ENCODE measurements at places on chromosomes 1 and 21.

DNA sequence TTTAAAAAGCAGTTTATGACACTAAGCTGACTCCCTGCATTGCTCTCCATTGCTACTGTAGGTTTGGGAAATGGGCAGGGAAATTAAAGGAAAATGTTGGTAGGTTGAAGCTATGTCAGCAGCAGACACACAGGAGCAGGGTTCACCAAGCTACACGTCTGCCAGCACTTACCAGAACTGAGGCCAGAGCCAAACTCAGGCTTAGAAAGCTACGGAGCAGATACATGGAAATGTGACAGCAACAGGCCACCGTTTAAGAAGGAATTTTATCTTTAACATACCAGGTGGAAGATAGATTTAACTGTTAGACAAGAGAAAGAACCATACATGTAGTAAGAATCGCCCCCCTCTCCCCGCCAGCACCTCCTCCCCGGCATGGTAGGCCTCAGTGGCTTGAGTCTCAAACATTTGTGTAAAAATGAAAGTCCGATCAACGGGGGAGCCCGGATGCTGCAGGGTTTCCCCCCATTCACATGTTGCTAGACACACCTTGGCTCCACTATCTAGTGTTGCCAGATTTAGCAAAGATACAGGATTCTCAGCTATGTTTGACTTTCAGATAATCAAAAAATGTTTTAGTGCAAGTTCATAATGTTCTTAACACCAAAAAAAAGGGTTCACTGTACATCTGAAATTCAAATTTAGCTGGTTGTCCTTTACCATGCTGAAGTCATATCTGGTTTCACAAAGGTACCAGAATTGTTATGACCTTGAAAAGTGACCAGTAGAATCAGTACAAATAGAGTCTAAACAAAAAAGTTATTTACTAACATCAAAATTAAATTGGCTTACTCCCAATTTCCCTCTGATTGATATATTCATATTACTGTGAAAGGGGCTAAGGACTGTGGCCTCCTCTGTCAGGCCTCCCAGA is 6.7 kb downstream of the OR2T11 start:
- no peak for DNase-seq

DNA sequence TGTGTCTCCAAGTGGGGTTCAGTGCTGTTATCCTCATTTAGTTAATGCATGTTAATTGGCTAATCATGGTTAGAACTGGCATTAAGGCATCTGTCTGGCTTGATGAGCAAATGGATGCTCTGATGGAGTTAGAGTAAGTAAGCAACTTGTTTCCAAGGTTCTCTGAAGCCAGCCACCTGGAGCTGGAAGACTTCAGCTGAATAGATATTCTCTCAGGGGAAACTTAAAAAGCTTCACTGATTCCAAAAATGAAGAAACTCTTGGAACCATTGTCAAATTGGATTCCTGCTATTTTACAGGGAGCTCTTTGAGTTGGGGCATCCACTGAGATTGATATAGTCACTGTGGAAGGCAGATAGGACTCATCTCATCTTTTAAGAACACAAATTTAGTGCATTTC is 118.9 kb downstream of the CACHD1 start:
- no peak for DNase-seq

GRCh38 chr1:221635305-221635704 is 106.6 kb downstream of the DUSP10 start:
- DNase-seq = no peak

GRCh38 chr1:112887599-112888283 is 68.3 kb downstream of the SLC16A1 start:
- no peak for DNase-seq

DNA sequence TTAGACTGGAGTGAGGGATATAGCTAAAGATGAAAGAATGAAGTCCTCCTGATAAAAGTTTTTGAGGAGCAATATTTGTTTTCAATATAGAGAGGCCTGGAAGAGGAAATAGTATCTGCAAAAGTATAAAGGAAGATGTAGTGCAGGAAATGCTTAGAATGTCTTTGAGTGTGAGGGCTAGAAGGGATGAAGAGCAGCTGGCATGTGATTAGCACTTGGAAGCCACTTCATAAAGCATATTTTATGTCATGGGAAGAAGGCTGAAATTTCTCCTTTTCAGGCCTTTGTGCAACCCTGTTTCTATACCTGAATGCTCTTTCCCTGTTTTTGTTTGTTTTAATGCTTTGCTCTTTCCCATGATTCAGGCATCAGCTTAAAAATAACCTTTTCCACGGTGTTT is 323.3 kb upstream of the DEPDC1 start:
- DNase-seq = no peak

- no peak for DNase-seq
These were observed 8.8 kb downstream of the SEC16B start for GRCh38 chr1:177960939-177961622.

DNA sequence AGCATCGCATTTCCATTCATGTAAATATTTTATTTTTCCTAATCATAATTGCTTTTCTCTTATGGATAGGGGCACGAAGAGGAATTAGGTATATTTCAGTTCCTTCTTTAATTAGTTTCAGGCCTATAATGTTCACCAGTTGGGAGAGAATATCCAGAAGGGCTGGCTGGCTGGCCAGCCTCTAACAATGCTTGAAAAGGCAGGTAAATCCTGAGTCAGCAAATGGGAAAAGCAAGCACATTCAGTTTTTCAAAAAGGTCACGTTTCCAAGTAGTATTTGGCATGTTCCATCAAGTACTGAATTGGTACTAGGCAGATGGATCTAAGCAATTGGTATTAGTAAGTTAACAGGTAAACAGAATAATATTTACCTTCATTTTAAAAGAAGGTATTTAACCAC is 8.0 kb downstream of the RAB29 start:
- no peak for DNase-seq

DNA sequence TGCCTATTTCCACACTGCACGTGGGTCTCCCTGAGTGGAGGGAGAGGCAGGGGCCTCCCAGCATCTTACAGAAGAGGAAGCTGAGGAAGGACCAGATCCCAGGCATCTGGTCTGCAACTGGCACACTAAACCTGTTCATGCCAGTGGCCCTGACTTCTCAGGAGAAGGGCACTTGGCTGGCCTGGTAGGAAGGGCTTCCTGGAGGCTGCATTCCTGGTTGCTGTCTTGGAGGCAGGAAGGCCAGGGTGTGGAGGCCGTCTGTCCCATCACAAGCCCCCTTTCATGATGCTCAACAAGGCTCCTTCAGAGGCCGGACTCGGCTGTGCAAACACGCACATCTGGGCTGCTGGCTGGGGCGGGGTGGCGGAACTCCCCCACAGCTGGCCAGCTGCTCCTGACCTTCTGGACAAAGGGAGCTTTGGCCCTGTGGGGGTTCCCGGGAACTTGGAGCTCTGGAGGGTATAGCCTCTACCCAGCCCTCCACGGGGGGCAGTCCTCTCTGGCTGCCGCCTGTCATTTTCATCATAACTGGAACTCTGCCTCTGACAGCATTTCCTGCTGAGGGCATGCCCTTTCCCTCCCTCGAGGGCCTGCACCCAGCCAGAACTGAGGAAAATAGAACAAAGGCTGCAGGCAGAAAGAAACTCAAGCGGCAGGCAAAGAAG is 39.2 kb upstream of the POU3F1 start:
- no peak for DNase-seq

- DNase-seq = no peak
These were observed 27.8 kb downstream of the SMIM12 start for GRCh38 chr1:34831721-34832246.

GRCh38 chr1:193183019-193183627 is 3.3 kb downstream of the B3GALT2 start:
- peak; percentile 55 for DNase-seq

DNA sequence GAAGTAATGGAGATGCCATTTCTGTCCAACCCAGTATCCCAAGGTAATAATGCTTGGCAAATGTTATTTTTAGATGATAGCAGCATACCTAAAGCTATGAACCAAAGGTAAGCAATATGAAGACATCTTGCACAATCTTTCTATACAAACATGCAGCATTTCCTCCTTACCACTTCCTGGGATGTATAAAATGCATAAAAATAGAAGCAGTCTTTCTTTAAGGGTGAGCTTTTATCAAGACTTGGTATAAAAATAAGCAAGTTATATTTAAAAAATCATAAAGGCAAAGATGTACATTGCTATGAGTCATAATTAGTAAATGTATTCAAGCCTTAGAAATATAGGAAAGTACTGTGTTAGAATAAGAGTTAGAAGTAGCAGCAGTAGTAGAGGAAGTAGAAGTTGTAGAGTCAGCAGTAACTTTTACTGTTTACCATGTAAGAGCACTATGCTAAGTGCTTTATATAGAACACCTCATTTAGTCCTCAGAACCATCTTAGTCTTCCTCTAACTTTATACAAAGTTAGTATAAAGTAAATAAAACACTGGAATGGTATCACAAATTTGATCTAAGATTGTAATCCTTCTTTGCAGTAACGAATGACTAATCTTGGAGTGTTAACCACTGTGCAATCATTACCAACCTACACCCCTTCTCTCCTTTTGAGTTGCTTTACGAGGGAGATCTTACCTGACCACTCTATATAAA is 371.3 kb downstream of the VAV3 start:
- DNase-seq = peak; percentile 65

DNA sequence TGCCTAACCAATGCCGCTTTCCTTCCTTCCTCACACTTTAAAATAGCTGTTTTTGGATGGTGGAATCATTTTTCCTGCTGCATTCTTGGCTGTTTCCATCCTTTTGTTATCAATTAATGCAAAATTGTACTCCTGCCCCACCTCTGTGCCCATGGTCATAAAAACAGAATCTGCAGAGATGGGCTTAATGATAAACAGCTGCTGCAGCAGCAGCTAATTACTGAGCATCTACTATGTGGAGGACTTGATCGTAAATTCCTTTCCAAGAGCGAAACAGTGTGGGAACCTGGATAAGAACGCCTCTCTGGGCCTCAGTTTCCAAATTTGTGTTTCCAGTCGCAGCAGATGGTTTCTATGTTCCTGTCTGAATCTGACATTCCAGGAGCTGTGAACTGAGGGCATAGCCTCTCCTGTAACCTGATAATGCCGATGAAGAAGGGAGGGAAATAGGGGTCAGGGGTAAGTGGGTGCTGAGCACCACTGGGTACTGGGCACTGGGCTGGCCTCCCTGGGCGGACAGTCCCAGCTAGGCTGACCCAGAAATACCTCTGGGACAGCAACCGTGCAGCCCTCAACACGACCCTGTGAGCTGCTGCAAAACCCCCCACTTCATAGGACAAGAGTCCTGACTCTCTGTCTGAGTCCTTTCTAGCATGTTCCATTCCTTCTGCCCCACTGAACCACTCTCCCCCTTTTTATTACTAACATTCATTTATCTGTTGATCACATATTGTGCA is 121.7 kb downstream of the DMRTB1 start:
- no peak for DNase-seq

- peak; percentile 47 for DNase-seq
These were observed 594 bp downstream of the HDGF start for GRCh38 chr1:156750711-156751450.

- DNase-seq = peak; percentile 79
These were observed 48.9 kb upstream of the ZNF326 start for GRCh38 chr1:89945852-89946476.

- no peak for DNase-seq
These were observed 982 bp upstream of the TRIM17 start for GRCh38 chr1:228417483-228418203.

DNA sequence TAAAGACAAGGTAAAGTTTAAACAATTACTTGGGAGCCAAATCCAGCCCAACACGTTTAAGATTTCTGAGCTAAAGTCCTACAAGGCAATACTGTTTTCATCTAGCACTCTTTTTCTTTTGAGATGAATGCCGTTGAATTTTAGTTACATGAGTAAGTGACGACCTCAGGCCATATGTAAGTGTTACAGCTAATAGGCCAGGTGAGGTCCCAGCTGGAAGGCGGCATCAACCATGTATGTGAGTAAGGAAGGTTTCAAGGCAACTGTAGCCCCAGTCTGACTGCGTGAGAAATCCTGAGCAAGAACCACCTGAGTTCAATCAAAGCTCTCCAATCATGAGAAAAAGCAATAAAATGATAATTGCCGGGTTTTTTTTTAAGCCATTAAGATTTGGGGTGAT is 41.5 kb upstream of the EGLN1 start:
- no peak for DNase-seq

GRCh38 chr1:37152491-37152890 is 118.2 kb upstream of the GRIK3 start:
- no peak for DNase-seq

- peak; percentile 28 for DNase-seq
These were observed 1.4 kb downstream of the WDR26 start for GRCh38 chr1:224433041-224433691.

DNA sequence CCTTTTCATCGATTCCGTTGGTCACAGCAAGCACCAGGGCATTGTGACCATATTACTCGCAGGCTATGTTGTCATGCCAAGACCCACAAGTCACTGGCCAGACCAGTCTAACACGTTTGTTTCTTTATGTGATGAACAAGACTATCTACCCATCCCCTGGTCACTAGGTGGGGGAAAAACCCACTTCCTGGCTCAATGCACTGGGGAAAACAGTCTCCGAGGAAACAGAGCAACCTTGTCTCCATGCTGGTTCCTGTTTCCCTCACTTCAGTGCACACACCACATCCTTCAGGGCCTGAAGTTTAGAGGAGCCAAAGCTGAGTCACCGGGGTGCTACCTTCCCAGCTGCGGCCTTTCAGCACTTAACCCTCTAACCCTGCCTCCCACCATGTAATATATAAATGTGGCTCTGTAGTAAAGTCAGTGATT is 20.9 kb downstream of the ERICH3 start:
- peak; percentile 3 for DNase-seq

DNA sequence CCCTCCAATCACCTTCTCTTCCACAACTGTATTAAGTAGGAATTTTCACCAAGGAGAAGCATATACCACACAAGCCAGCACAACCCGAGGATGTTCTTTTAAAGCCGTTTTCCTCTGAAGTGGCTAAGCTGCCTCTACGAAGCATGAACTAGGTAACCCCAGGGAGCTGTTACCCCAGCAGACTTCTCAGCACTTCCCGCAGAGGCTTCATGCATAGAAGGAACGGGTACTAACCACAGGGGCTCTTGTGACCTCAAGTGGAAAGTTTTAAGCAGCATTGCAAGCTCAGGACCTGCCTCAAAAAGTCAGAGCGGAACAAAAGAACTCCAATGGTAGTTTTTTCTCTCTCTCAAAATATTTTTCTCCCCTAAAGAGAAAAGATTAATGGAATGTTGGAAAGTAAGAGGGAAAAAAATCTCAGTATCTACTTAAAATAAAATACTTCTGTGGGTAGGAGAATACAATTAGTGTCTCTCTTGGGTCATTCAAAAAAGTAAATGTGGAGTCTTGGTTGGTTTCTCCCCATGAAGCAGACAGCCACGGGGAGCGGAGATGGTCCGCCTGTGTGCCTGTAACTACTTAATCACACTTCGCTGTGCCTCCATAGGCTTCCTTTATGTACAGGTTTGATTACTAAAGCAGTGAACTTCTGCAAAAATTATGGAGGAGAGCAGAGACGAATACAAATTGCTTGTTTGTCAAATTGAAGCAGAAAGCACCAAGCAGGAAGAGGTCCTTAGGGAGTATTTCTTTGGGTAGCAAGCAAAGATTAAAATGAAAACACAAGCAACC is 40.9 kb downstream of the STX6 start:
- DNase-seq = peak; percentile 67

- DNase-seq = no peak
These were observed 12.8 kb downstream of the BACE2 start for GRCh38 chr21:41180752-41181151.

All from activated CD4-positive, alpha-beta T cell treated with anti-CD3 and anti-CD28 coated beads, Interleukin-10, Interleukin-2, amounts not matched to agents 100 ng/mL and 50 ng/mL, durations not matched to agents 16 hours and 8 hours (primary cell).